ENCODE measurements at places on chromosomes 11 and 22. TPM values are rescaled to one million over a fixed set of nuclear protein-coding genes. Genes with fewer than 3 reads are reported as not detected.

ACTN3 gene
- total RNA-seq, result not detected

OSM gene
- total RNA-seq, result 0.31 TPM

TXNRD2 gene
- total RNA-seq, result 8.0 TPM

OR2AT4 gene
- total RNA-seq, result not detected

- DNase-seq, result no peak
Observed at GRCh38 chr11:82373781-82374542, 359.7 kb downstream of the FAM181B start.

- no peak for DNase-seq
Observed at GRCh38 chr22:17845327-17845726, 71.1 kb upstream of the BID start.

GRCh38 chr11:9957072-9957471, 293.2 kb downstream of the SWAP70 start:
- no peak for DNase-seq

- DNase-seq, result no peak
Observed at GRCh38 chr22:39450258-39450955, 6.4 kb upstream of the MGAT3 start.

All from occipital lobe (tissue), 3 donors.